T-helper 17 cell (primary cell): ENCODE measurements at places on chromosomes 1 and 21. TPM values are rescaled to one million over a fixed set of nuclear protein-coding genes. Genes with fewer than 3 reads are reported as not detected.

CYP4A11 gene
- total RNA-seq = not detected

OR2L2 gene
- 0.22 TPM for total RNA-seq

DNA sequence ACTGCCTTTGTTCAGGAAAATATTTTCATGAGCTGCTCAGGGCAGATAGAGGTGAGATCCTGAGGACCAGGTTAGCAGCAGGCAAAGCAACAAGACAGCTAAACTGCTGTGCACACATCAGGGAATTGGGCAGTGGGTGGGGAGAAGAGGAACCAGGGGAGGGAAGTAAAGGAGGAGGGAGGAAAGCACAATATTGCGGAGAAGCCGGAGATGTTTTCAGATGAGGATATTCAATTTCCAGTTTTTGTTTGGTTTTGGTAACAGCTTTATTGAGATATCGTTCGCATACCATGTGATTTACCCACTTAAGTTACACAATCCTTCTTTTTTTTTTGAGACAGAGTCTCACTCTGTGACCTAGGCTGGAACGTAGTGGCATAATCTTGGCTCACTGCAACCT is 34.5 kb downstream of the EPHA10 start:
- H3K4me3 ChIP-seq = no peak overlapping the region
- H3K27ac ChIP-seq = no peak overlapping the region
- H3K36me3 ChIP-seq = peaks cover 8% of the 10 kb centered on the region
- peaks cover 16% of the 10 kb centered on the region for H3K4me1 ChIP-seq
- DNase-seq = no peak

DNA sequence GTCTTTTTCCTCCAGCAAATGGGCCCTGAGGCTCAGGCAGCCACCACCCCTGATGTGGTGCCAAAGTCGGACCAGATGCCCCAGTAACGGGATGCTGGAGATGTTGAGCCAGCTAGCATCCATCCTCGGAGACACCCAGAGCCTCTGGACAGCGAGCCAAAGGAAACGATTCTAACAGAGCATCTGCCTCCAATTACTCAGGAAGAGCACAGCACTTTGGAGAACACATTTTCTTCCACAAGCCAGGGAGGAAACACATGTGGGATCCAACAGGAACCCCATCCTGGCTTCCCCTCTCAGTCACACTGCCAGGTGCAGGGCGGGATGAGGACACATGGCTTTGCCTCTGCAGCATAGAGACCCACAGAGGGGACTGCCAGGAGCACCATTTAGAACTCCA is 44.9 kb downstream of the C1orf198 start:
- peaks cover 4% of the 10 kb centered on the region for H3K4me1 ChIP-seq
- no peak overlapping the region for H3K27ac ChIP-seq
- peaks cover 45% of the 10 kb centered on the region for H3K27me3 ChIP-seq
- H3K4me3 ChIP-seq = no peak overlapping the region
- DNase-seq = no peak
- H3K36me3 ChIP-seq = peaks cover 4% of the 10 kb centered on the region

DNA sequence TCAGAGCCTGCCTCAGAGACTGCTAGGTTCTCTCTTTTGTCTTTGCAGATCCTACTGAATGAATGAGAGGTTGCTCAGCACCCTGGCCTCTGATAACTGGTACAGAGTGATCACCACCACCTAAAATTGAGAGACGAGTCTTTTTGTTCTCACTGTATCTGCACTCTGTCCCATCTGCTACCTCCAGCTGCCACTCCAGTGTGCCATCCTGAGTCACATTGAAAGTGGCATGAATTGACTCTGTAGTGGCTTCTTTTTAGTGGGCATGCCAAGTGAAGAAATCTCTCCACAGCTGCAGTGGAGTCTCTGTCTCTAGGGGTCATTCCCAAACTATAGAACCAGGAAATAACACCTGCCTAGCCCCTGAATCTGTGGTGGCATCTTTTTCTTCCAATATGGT is 14.7 kb downstream of the CAMK1G start:
- H3K36me3 ChIP-seq = no peaks in the 10 kb centered on the region
- H3K4me1 ChIP-seq = peaks cover 8% of the 10 kb centered on the region
- peaks cover 57% of the 10 kb centered on the region for H3K27me3 ChIP-seq
- no peak overlapping the region for H3K4me3 ChIP-seq
- no peak for DNase-seq
- H3K27ac ChIP-seq = no peak overlapping the region

GUCA2A gene
- not detected for total RNA-seq
